Islet precursor cell (in vitro differentiated cells): ENCODE measurements at places on chromosomes 3 and 15.

- no peak for DNase-seq
These were observed 512.6 kb upstream of the CBLB start for GRCh38 chr3:106381286-106381938.

DNA sequence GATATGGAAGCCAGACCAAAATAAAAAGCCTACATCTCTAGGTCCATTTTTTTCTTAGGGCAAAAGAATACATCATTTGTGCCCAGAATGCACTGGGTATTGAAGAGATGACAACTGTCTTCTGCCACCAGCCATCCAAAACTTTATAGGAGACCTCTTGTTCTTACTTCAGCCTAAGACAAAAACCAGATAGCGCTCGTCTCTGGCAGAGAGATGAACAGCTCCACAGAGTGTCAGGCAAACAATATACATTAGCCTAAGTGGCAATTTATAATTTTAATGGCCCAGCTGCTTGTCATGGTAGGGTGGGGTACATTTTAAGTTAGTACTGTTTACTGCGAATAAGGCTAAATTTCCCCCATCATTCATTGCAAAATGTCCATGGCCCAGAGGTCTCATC is 38.9 kb upstream of the PIAS1 start:
- DNase-seq = no peak

GRCh38 chr3:56086355-56086754 is 381.9 kb downstream of the ERC2 start:
- no peak for DNase-seq

DNA sequence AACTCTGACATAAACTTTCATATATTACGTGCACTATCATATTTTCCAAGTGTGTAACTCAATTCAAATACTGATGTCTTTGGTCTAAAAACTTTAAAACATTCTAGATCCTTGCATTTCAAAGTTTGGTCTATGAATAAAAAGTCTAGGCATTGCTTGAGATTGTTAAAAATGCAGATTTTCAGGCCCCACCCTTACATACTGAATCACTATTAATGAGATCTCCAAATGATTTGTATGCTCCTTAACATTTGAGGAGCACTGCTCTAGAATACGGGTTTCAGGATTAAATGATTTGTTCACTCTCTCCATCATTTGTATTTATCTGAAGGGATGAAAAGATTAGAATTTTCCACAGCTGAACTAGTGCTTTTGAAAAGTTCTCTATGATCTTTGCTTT is 202.9 kb downstream of the KBTBD8 start:
- DNase-seq = no peak

DNA sequence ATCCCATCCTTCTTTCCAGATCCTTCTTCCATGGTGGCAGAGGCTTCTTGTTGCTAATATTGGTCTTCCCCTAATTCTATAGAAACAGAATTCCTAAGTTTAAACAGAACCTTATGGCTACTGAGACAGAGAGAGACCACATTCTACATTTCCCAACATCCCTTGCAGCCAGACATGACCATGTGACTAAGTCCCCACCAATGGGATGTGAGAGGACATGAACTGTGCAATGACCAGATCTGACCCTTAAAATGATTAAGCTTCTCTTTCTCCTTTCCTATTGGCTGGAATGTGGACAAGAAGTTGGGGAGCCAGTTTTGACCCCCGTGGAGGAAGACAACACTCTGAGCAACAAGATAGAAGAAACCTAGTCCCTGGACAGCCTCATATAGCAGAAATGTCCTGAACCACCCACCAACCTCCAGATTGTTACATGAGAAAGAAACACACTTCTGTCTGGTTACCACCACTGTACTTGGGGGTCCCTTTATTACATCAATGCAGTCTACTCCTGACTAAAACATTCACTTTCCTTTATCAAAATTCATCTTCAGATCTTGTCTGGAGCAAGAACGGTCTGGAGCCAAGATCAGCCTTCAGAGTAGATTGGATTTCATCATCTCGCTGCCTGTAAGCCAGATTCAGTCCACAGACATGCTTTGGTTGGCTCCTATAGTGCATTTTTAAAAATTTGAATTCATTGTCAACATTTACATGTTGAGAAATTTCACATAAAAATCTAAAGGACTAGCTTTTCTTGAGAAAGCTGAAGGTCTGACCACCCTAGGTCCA is 183.9 kb downstream of the SHQ1 start:
- no peak for DNase-seq
